Activated CD4-positive, CD25-positive, alpha-beta regulatory T cell treated with anti-CD3 and anti-CD28 coated beads, Interleukin-2, amount 50 U/mL, for 16 hours (primary cell): ENCODE measurements at places on chromosomes 3 and 15.

- no peak for DNase-seq
Observed at GRCh38 chr3:37544105-37544504, 317.6 kb upstream of the CTDSPL start.

DNA sequence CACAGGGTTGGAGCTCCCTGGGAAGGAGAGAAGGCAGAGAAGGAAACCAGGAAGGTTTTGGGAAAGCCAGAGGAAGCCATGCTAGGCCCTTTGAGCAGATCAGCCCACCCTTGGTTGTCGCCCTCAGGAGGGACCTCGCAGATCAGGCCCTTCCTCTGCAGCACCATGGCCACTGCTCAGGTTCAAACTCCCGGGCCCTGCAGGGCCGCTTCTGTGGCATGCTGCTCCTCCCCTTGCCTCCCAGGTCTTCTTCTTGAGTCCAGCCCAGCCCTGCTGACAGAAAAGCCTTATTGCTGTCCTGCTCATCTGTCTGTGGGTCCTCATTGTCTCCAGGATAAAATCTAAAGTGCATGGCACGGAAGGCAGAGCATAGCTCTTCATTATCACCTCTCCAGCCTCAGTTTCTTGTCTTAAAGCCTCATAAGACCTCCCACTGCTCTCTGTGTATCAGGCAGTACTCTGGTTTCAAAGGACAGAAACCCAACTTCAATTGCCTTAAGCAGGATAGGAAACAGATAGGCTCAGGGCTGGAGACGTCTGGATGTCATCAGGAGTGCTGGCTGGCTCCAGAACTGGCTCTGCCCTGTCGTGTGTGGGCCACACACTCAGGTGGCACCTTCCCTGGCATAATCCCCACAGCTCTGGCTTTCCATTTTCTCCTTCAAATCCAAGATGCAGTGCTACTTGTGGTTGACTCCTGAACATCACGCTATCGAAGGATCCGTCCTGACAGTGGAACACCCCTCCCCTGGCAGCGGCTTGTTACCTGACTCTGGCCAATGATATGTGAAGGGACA is 118.5 kb downstream of the EEFSEC start:
- DNase-seq, result no peak

DNA sequence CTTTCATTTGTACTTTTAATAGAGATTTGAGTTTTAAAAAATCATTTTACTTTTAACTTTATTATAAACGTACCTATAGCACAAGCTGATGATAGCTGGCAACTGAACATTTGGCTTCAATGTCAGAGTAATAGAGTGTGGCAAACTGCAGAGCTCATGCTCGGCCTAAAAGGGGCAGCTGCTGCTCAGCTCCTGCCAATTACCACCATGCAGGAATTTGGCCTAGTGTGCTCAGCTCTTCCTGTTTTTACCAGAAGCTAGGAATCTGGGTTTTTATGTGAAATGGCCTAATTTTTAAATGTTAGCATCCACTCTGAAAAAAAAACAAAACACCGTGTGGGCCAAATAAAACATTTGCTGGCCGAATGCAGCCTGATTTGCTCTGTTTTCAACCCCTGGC is 1.8 kb downstream of the IFT122 start:
- no peak for DNase-seq

DNA sequence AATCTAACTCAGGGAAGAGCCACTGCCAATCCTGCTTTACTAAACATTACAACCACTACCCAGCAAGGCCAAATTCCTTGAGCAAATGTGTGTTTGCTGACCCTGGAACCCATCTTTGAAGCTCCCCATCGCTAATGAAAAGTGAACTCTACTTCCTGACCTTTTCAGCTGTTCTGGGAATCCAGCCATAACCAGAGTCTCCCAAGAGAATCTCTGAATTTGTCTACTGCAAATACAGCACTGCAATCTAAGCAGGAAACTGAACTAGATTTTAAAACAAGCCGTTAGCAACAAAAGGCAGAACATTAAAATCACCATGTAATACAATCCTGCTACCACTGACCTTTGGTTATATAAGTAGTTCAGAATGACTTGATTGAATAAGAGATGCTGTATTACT is 309.2 kb downstream of the MAGI1 start:
- no peak for DNase-seq

GRCh38 chr3:74592359-74592758 is 22.1 kb downstream of the CNTN3 start:
- no peak for DNase-seq
